Cerebellum (tissue), 4 donors: ENCODE measurements at places on chromosomes 12 and 14. TPM values are rescaled to one million over a fixed set of nuclear protein-coding genes. Genes with fewer than 3 reads are reported as not detected.

DNA sequence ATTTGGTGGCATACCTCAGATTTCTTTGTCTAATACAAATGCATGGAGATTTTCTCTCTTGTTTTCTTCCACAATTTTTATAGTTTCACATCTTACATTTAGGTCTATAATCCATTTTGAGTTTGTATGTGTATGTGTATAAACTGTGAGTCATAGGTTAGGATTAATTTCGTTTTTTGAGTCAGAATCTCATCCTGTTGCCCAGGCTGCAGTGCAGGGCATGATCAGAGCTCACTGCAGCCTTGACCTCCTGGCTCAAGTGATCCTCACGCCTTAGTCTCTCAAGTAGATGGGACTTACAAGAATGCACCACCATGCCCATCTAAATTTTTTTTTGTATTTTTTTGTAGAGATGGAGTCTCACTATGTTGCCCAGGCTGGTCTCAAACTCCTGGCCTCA lies 71.6 kb downstream of the OTOGL start:
- no peak for DNase-seq

- no peak for DNase-seq
Observed at GRCh38 chr12:2248901-2249381, 196.2 kb downstream of the CACNA1C start.

GRCh38 chr12:40693207-40693821 lies 1.1 kb downstream of the CNTN1 start:
- DNase-seq = peak; percentile 86

GRCh38 chr12:33967760-33968159 lies 54.5 kb upstream of the ALG10 start:
- DNase-seq = no peak

GRCh38 chr12:90832427-90832826 lies 122.5 kb downstream of the CCER1 start:
- no peak for DNase-seq

DNA sequence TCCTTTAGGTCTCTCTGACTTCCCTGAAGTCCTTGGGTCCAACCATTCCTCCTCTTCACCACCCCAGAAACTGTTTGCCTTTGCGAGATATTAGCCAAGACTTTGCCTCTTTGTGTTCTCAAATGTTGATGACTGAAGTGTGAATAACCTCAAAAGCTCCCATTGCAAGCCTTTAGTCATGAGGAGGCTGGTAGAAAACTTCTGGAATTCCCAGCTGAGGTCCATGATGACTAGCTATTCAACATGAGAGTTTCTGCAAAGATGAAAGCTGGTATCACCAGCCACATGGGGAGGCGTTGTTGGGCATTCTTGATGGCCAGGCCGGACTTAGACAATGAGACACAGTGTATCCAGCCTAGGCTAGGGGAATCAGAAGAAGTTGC lies 111.7 kb downstream of the TBX5 start:
- no peak for DNase-seq

GRCh38 chr14:104965561-104966231 lies 12.5 kb downstream of the AHNAK2 start:
- DNase-seq = no peak

Gene PRH2
- 0.64 TPM for total RNA-seq

Gene SPIC
- not detected for total RNA-seq

Gene ALDH1L2
- total RNA-seq = 7.0 TPM

Gene HECTD4
- 140 TPM for total RNA-seq

Gene TSPAN19
- 1.9 TPM for total RNA-seq

Gene LRP1-AS
- total RNA-seq = not detected

Gene TECPR2
- 12.8 TPM for total RNA-seq
